ENCODE measurements at places on chromosomes 16 and 17.

GRCh38 chr16:54724346-54724925 lies 206.2 kb upstream of the IRX5 start:
- no peak for DNase-seq

DNA sequence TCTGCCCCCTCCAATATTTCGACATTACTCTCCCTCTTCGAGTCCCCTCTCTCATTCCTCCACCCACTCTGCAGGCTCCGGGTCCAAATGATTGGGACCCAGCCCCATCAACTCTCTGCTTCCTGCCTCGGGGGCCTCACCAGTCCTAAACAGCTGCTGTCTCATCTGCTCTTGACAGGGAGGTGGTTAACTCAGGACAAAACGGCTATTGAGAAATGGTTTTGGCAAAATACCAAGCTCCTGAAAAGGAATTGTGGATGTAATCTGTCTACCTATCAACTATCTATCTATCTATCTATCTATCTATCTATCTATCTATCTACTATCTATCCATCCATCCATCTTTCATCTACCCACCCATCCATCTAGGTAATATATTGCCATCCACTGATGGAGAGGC lies 2.2 kb downstream of the CD300H start:
- no peak for DNase-seq

DNA sequence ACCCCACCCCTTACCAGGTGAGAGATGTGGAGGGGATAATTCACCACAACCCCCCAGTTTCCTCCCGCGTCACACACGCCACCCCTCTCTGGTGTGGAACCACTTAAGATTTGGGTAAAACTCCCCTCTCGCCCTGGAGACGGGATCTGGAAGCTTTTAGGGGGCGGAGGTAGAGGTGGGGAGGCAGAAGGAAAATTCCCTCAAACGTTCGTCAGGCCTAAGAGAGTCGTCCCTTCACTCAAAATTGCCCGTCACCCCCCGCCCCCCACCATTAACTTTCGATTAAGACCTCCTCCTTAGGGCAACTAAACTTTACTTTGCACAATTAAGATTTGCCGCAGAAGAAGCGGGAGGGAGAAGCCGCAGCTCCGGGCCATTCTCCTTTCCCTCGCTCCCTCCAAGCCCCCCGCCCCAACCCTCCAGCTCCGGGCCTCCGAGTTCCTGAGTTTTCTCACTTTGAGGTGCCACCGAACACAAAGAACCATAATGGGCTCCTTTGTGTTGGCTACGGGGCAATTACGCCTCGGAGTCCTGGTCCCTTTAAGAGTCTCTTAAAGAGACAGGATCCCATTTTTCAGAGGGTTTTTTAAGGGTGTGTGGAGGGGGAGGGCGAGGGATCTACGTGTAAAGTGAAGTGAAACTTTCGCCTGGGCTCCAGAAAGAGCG lies 985 bp upstream of the FZD2 start:
- DNase-seq = peak; percentile 38

GRCh38 chr17:38654411-38655398 lies 20.1 kb downstream of the EPOP start:
- DNase-seq = no peak

- no peak for DNase-seq
Measured at GRCh38 chr16:26317885-26318284, 626.1 kb downstream of the HS3ST4 start.

- no peak for DNase-seq
Measured at GRCh38 chr17:2899906-2900305, 103.7 kb downstream of the RAP1GAP2 start.

- DNase-seq = no peak
Measured at GRCh38 chr16:87295661-87296531, 21.3 kb downstream of the C16orf95 start.

GRCh38 chr16:4828567-4829321 lies 18.3 kb downstream of the GLYR1 start:
- DNase-seq = no peak

GRCh38 chr17:30550512-30551273 lies 73.5 kb downstream of the GOSR1 start:
- DNase-seq = peak; percentile 56

DNA sequence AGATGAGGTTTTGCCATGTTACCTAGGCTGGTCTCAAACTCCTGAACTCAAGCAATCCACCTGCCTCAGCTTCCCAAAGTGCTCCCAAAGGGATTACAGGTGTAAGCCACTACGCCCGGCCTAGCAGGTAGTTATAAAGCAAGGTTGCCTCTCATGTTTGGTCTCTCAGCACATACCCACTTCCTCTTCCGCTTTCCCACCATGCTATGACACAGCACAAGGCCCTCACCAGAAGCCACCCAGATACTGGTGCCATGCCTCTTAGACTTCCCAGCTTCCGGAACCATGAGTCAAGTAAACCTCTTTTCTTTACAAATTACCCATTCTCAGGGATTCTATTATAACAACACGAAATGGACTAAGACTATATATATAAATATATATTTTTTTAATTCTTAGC lies 143.6 kb downstream of the COPRS start:
- DNase-seq = peak; percentile 54

DNA sequence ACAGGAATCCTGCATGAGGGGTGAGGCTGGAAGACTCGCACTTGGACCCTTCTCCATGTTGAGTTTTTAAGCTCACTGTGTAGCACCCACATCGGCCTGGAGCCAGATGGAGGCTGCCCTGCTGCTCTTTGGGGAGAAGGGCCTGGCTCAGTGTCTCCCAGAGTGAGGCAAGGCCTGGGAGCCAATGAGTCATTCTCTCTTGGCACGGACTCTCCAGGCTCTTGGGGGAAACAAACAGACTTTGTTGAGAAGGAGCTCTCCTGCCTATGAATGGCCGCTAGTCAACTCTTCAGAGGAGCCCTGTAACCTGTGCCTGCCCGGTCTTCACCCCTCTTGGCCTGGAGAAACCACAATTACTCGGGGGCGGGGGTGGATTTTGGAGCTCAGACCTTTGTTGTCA lies 50.8 kb upstream of the MAF start:
- no peak for DNase-seq

GRCh38 chr16:9033125-9033830 lies 58.2 kb upstream of the HAPSTR1 start:
- DNase-seq = no peak

GRCh38 chr16:30445408-30446202 lies at the start of gene SEPHS2:
Gene SEPHS2 (minus strand): TSS chr16:30445874. CDS start chr16:30445727, 147 bp downstream.
- DNase-seq = peak; percentile 95
